Progenitor cell of endocrine pancreas (in vitro differentiated cells): ENCODE measurements at places on chromosomes 5 and 9.

GRCh38 chr5:4627929-4628328 lies 512.2 kb upstream of the ADAMTS16 start:
- DNase-seq, result no peak

- no peak for DNase-seq
Measured at GRCh38 chr5:157025093-157025698, 33.7 kb downstream of the HAVCR1 start.

DNA sequence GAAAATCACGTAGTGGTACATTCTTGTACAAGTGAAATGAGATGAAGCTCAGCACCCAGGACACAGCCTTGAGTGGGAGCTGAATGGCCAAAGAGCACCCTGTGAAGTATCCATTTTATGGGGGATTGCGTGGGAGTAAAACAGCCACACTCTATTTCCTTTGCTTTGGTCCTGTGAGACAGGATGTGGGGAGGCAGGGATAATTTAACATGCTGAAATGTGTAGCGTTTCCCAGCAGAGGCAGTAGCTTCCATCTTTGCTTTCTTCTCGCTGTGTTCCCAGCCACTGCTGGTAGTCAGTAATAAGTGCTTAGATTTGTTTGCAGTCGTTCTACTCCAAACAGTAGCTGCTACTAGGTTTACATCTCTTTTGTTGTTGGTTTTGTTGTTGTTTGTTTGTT lies 4.4 kb downstream of the IL31RA start:
- no peak for DNase-seq

- no peak for DNase-seq
Measured at GRCh38 chr9:8074713-8075286, 275.2 kb upstream of the DMAC1 start.

DNA sequence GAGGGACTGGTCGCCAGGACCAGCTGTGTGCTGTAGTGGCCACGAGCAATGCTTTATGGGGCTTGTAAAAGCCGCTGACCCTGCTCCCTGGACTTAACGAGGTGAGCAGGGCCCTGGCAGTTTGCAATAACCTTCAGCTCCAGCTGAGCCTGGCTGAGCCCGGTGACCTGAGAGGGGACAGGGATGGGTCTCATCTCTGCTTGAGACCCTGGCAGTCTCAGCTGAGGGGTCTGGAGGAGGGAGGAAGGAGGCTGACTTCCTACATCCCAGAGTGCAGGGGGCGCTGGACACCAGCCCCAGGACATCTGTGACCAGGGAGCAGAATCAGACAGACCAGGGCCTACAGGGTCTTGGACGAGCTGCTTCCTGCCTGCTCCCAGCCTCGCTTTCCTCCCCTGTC lies 277.5 kb upstream of the MVB12B start:
- no peak for DNase-seq

DNA sequence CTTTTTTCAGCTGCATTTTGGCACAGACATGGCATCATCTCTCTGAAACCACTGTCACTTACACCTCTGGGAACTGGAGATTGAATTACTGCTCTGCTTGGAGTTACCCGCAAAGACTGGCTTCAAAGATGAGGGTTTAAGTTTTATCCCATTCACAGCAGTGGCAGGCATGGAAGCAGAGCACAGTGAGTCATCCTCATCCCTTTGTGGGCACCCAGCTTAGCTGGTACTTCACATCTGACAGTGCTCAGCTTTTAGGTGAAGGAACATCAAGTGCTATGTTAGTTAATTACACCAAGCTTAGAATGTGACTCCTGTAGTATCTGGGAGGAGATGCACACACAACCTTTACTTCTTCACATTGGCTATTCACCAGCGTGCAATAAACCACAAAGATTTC lies 24.8 kb upstream of the ALDH1A1 start:
- DNase-seq, result no peak

GRCh38 chr5:37424441-37424840 lies 45.3 kb downstream of the WDR70 start:
- no peak for DNase-seq

DNA sequence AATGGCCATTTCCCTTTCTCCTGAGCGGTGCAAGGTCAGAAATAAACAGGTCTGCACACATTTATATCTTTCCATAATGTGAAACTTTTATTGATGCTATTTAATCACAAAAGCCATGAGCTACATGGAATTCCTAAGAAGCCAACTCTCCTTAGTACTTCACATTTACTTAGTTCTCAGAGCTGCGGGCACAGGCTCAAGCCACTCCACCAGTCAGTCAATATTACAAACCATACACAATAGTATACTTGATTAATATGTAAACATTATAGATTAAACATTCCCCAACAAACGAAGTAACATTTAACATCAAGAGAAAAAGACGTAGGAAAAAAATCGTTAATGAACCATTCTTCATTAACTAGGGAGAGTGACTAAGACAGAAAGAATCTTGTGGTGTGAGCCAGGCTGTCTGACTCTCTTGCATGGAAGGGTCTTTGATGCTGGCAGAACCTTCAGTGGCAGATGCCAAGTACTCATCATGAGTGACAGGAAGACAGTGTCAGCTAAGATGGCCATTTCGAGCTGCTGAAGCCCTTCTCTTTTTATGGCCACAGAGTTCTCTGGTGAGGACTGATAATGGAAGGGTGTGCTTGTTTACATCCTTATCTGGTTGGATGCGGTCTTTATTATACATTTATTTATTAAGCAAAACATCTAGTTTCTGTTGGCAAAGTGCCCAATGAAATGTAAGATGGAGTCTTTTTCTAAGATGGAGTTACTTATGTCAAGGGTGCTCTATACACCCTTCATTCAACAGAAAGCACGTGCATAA lies 115.5 kb upstream of the TUT7 start:
- DNase-seq, result no peak
